NCI-H69 (cell line): ENCODE measurements at places on chromosomes 7 and 10.

- DNase-seq = peak; percentile 98
These were observed 13.1 kb downstream of the LRRC4 start for GRCh38 chr7:128017862-128018845.

DNA sequence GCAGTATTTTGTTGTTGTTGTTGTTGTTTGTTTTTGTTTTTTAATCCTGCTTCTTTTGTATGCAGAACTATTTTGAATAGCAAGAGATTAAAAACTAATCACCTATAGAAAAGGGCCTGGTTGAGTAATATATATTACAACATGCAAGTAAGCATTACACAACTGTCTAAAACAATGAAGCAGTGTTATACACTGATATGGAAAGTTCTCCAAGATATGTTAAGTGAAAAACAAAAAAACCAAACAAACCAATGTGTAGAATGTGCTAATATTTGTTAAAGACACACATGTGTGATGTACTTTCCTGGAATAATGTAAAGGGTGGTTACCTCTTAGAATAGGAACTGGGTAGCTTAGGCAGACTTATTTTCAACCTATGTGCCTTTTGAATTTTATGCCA is 117.4 kb downstream of the ZNF365 start:
- no peak for DNase-seq

DNA sequence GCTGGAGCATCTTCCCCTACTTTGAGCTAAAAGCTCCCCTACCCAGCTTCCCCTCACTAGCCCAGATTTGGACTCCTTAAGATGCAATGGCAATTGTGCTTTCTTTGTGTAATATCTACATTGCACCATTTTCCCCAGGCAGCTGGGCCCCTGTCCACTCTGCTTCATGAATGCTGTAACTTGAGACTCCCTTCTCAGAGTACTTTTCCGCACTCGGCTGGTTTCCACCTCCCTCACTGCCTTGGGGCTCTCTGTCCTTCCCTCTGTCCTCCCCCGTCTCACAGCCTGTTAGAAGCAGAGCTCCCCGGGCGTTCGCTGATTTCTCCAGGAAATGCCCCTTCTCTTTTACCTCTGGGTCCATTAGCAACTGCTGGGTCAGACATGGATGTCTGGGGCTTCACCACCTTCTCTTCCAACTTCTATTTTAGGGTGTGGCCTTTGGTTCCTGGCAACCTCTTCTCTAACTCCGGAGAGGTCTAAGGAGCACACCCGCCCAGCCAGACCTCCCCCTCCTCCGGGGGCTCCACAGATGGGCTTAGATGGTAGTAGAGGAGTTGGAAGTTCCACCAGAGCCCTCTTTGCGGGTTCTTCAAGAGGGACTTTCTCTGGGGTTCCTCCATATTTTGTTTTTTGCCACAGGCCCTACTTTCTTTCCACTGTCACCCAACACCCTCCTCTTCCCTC is 2.9 kb upstream of the TMEM72 start:
- peak; percentile 6 for DNase-seq

DNA sequence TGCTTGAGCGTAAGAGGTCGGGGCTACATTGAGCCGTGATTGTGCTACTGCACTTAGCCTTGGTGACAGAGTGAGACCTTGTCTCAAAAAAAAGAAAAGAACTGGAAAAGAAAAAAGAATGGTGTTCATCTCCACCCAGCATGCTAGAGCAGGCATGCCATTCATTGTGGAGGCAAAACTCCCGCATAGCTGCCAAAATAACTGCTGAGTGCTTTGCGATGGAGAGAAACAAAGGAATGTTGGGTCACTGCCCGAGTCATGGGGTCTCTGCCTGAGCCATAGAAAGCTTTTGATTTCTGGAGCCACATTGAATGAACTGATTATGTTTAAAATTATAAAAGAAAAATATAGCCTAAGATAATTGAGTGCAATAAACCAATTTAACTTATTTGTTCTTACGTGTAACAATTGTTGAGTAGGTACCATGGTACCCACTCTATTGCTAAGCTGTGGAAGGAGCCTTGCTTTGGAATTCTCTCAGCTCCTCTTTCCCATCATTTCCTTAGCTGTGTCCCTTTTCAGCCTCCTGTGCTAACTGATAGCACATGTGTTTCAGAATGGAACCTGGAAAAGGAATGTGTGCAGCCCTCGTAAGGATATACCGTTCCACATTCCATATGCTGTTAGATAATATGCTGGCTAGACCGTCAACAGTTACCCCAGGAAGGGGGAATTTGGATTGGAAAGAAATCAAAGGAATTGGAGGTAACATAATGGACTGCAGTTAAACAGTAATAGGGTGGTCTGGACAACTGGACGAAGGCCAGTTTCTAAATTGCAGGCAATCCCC is 99.0 kb downstream of the KIAA1217 start:
- no peak for DNase-seq

GRCh38 chr7:142954680-142955268 is 7.4 kb downstream of the KEL start:
- DNase-seq = peak; percentile 4

DNA sequence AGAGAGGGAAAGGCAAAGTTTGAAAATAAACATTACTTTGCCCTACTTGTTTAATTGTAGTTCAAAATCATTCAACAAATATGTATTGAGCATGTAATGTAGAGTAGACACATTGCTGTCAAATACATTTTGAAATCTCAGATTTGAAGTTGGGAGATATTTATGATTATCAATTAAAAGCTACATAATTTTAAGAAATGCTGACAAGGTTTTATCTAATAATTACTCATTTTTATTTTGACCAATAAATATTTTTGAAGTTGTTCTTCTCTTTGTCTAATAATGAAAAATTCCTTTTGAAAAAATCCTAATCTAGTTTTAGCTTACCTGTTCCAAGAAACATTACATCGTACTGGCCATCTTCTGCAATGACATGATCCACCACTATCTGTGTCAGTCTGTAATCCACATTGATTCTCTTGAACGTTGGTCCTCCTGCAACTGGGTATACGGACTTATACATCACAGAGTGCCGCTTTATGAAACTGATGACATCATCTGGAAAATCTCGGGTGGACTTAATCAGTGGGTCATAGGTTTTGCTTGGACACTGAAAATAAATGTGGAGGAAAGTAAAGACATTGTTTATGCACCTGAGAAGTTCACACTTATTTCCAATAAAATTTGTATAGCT is 164.7 kb downstream of the SEMA3D start:
- DNase-seq = peak; percentile 14

GRCh38 chr7:299628-300027 is 9.7 kb downstream of the FOXL3 start:
- no peak for DNase-seq

GRCh38 chr10:100183481-100183880 is 2.3 kb downstream of the ERLIN1 start:
- DNase-seq = peak; percentile 61

DNA sequence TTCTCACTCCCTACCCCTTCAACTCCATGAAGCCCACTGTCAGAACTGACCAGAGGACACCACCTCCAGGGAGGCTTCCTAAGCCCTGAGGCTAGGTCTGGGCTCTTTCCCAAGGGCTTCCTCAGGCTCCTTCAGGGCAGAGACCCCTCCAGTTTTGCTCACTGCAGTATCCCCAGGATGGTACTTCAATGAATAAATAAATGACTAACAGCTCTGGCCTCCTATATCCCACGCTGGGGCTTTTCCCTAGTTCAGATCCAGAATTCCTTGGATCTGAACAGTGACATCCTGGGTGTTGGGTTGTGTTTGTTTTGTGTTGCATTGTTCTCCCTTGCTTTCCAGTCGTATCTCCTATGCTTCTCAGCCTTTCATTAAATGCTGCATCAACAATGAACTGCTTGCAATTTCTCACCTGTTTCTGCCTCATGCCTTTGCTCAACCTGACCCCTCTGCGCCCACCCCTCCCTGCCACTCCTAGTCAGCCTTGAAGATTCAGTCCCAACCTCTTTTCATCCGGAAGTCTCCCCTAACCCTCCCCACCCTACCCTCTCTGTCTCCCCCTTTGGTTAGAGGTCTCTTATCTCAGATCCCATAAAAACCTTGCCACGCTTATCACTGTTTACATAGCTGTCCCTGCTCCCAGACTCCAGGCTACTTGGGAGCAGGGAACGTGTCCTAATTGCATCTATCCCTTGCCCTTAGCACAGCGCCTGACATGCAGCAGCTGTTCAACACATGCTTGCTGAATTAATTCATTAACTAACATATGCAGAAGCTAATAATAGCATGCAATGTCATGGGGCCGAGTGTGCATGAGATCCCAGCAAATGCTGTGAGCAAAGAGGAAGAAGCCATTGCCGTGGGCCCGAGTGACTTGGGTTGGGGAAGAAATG is 41.7 kb downstream of the PPP1R3C start:
- DNase-seq = peak; percentile 17

GRCh38 chr7:157483971-157484410 is 147.2 kb downstream of the DNAJB6 start:
- no peak for DNase-seq

DNA sequence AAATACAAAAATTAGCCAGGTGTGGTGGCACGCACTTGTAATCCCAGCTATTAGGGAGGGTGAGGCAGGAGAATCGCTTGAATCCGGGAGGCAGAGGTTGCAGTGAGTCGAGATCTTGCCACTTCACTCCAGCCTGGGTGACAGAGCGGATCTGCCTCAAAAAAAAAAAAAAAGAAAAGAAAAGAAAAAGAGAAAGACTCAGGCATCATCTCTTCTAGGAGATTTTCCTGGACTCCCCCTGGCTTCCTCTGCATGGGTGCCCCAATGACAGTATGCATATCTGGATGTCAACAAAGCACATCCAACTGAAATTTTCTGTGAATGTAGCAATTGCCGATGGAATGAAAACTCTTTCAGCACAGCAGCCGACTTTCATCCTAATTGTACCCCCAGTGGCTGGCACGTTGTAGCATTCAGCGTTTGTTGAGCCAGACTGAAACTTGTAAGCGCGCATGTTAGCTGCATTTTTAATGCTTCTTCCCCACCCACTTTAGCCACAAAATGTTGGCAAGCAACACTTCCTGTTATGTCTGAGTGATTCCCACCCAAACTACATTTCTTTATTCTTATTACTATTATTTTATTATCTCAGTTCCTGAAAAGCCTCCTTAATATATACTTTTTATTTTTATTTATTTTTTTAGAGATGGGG is 70.2 kb downstream of the PRTFDC1 start:
- no peak for DNase-seq

GRCh38 chr10:48389272-48389671 is 82.8 kb downstream of the MAPK8 start:
- DNase-seq = no peak
